Hematopoietic multipotent progenitor cell treated with erythropoietin and hydrocortisone succinate and interleukin-3 and kit ligand, for 6 days (in vitro differentiated cells): ENCODE measurements at places on chromosomes 1 and 21.

DNA sequence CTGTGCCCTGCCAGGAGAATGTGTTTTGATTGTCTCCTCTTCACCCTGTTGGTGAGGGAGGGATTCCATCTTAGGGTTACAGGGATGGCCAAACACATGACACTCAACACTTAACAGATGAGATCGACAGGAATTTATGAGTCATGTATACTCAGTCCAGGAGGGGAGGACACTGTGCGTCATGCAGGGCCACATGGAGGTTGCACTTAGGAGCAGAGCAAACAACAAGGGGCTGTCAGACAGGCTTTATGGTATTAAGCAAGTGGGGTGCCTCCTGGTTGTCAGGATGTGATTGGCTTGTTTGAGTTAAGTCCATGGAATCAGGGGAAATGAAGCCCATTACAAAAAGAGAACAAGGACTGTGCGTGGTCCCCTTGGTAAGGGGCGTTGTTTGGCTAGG lies 26.9 kb downstream of the EDARADD start:
- DNase-seq = no peak

DNA sequence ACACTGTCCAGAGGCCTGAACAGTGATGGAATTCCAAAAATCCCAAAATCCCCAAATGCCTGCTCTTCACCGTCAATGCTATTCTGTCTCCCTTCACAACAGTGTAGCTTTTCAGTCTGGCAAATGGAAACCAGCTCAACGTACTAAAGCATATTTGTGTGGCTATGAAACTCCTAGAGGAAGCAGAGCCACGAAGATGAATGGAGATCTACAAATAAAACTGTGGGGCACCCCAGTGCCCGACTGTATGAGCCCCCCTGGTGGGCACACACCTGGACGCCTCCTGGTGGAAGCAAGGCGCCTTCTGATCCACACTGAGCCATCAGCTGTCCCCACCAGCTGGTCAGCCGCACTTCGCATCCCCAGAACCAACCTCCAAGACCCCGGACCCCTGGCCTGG lies 129.1 kb upstream of the SOD1 start:
- no peak for DNase-seq

GRCh38 chr1:52125736-52126359 lies 16.0 kb upstream of the ZFYVE9 start:
- no peak for DNase-seq

DNA sequence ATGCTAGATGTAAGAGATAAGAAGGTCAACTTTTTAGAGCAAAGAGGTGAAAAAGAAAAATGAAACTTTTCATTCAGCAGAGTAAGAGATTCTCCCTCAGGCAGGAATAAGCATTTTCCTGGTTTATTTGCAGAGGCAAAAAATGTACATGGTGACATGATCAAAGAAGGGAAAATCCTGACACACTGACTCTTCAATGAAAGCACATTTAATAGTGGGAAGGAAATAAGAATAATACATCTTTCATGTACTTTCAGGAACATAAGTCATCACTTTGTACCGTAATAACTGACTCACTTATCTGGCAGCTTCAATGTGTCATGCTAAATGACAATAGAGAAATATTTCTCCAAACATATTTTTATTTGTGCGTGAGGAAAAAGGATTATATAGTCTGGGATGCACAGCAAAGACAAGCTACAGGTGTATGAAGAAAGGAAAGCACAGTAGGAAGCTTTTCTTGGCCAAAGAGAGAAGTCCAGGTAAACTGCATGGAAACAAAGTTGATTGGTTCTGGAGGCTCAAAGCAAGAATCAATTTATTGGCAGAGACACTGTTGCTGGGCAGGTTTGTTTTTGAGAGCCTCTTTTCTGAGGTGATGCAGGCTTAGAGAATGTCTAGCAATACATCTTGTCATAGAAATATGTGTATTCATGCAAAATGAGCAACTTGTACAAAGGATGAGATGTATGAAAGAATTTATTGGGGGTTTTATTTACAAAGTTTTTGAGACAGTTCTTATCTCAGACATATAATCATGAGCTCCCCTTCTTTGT lies 1409.0 kb downstream of the PLA2G4A start:
- no peak for DNase-seq

GRCh38 chr21:24658926-24659325 lies 948.4 kb downstream of the MRPL39 start:
- DNase-seq = no peak

GRCh38 chr1:3249631-3250501 lies 180.9 kb downstream of the PRDM16 start:
- no peak for DNase-seq

GRCh38 chr1:2168535-2168934 lies 26.0 kb downstream of the FAAP20 start:
- DNase-seq = no peak
